ENCODE measurements at places on chromosomes 3 and 15. TPM values are rescaled to one million over a fixed set of nuclear protein-coding genes. Genes with fewer than 3 reads are reported as not detected.

DNA sequence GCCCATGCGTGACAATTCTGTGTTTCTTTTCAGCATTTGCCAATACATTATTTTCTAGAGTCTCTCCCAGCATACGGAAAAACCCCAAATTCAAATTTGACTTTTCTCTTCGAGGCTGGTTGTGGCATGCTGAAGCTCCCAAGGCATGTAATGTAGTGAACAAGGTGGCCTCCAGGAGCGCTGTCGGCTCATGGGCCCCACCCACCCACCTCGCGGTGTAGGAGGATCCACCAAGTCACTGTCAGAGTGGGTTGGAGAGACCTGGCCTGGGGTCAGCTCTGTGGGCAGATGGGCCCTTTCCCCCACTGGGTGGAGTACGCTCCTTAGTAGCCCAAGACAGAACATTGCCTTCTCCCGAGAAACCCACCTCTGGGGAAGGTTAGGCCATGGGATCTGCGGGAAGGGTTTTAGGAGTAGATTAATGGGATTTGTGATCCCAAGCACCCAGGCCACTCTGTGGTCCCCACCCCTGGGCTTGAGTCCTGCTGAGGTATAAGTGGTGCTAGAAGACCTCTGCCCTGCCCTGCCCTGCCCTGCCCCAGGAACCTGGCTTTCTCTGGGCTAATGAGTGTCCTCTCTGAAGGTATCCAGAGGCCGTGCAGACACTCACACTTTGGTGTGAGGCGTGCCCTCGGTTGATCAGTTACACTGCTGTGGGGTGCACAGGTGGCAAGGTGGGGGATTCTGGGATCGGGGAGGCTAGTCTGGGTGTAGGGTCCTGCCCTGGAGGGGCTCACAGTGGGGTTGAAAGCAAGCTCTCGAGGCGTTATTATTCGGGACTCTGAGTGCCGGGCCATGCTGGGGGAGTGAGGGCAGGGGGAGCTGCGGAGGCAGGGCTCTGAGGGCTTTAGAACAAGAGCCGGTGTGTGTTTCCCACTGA lies 97.9 kb downstream of the APBA2 start:
- DNase-seq, result no peak

The ZKSCAN7 gene
- 2.6 TPM for total RNA-seq

GRCh38 chr3:97257942-97258697 lies 443.7 kb downstream of the EPHA6 start:
- no peak for DNase-seq

DNA sequence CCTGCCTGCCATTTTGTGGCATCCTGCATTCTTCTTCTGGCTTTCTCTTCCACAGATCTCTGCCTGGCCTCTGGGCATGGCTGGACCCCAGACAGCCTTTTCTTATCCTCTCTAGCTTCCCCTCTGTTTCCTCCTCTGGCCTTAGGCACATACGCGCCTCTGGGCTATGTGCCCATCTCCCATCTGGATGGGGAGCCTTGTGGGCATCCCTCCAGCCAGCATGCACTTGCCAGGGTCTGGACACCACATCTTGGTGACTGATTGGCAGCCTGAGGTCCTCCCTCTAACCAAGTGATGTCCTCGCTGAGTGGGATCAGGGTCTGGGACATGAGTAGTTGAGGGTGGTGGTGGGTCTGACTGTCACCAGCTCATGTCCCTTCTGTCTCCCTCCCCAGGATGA lies 12.8 kb downstream of the PLEKHO2 start:
- no peak for DNase-seq

- no peak for DNase-seq
These were observed 144.2 kb upstream of the SNTN start for GRCh38 chr3:63508305-63508704.

DNA sequence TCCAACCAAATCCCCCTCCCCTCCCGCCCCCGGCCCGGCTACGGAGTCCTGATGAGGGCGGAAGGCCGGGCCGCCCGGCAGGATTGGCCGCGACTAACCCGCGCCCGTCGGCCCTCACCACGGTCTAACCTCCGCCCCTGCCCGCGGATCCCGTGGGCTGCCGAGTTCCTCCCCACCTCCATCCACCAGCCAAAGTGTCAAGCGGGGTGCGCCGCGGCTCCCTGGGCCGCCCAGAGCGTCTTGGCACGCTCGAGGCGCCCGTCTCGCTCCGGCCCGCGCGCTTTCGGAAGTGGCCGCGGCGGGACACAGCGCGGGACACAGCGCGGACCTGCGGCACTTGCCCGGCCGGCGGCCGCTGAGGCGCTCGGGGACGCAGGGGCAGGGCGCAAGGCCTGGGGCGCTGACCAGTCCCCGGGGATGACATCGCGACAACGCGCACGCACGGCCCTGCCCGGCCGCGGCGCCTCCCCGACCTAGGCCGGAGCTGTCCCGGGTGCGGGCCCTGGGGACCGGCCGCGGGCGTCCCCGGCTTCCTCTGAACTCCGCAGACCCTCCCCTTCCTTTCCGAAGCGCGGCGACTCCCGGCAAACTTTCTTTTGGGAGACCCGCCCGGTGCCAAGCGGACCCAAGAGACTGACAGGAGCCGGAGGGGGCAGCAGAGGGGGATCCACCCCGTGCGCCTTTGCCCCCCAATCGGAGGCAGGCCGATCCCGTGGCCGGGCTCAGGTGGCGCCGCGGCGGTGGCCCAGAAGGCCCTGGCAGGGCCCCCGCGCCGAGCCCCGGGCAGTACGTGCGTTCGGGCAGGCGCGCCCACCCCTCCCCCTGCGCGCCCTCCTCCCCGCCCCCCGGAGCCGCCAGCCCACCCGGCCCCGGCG lies 112.8 kb upstream of the ICE2 start:
- peak; percentile 52 for DNase-seq

DNA sequence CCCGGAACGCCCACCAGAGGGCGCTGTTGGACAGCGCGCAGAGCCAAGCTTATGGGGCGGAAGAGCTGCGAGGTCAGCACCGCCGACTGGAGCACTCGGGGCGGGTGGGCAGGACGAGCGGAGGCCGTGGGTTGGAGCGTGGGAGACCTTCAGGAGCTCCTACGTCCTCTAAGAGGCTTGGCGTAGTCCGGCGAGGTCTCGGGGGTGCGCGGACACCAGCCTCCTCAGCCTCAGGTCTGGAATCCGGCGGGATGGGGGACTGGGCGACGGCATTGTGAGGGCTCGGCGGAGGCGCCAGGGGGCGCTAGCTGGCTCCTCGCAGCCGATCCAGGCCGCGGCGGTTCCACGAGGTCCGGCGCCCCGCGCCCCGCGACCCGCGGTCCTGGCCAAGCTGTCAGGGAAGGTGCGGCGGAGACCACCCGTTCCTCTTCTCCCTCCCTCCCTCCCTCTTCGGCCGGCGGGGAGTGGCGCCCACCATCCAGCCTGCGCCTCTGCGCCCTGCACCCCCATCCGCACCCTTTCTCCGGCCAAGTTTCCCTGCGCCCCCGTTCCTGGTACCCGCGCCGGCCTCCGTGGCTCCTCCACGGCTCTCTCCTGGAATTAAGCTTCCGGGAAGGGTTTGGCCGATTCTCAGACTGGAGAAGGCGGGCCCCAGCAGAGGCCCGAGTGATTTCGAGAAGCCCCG lies 24.3 kb upstream of the POLG start:
- peak; percentile 68 for DNase-seq

The GOLGA6B gene
- total RNA-seq, result not detected

DNA sequence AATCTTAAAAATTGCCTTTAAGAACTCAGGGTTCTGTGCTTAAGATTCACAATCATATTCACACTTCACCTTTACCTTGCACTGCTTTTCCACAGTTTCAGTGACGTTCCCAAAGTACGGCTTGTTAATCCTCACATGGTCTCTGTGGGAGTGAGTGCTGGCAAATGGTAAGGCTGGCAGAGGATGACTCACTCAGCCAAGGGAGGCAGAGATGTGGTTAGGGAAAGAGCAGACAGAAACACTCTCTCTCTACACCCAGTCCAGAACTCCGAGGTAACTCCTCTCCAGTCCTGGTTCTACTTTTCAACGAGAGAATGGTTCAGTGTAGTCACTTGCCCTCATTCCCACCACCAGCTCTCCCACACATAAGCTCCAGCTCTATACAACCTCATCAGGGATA lies 33.1 kb downstream of the RASGRP1 start:
- no peak for DNase-seq

The NR1I2 gene
- not detected for total RNA-seq

The SLC22A13 gene
- not detected for total RNA-seq

- DNase-seq, result no peak
These were observed 83.2 kb downstream of the NFKBIZ start for GRCh38 chr3:101932326-101933068.
